ENCODE measurements at places on chromosomes 2 and 18.

DNA sequence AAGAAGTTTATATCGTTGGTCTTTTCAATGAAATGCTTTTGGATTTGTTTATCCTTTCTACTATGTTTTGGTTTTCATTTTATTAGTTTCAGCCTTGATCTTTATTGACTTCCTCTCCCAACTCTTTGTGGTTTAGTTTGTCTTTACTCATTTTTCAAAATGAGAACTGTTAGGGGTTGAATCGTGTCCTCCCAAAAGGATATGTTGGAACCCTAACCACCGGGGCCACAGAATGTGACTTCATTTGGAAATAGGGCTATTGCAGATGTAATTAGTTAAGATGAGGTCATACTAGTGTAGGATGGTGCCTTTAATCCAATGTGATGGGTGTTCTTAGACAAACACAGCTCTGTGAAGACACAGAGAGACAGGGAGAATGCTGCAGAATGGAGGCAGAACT lies 60.4 kb upstream of the IL1R2 start:
- DNase-seq = no peak

DNA sequence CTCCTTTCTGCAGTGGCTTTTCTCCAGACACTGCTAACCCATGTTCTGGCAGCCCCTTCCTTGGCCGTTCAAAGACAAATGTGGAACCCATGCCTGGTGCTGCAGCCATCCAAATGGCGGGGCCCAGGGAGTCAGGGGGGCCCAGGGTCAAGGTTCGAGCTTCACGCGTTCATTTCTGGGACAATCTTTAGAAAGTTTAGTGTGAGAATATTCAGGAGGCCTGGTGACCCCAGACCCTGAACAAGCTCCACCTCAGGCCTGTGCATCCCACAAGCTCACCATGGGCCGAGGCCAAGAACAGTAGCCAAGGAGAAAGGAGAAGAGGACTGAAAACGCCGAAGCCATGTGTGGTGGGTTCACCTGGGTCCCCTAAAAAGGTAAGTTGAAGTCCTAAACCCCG lies 54.4 kb downstream of the ANKMY1 start:
- DNase-seq = no peak

- no peak for DNase-seq
These were observed 105.8 kb upstream of the UGP2 start for GRCh38 chr2:63735931-63736330.

DNA sequence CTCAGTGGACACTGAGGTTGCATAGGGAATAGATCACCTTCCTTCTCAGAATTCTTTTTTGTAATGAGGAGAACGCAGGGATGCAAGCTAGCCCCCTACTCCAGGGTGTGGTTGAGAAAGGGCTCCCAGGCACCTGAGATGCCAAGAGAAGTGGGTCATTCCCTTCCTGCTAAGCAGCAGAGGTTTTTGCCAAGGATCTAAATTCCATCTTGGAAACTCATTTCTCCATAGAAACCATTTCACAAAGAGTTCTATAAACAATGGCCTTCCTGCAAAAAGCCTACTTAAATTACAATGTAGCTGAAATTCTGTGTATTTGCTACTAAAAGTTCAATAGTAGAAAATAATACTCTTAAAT lies 3.7 kb upstream of the PPP3R1 start:
- DNase-seq = no peak

DNA sequence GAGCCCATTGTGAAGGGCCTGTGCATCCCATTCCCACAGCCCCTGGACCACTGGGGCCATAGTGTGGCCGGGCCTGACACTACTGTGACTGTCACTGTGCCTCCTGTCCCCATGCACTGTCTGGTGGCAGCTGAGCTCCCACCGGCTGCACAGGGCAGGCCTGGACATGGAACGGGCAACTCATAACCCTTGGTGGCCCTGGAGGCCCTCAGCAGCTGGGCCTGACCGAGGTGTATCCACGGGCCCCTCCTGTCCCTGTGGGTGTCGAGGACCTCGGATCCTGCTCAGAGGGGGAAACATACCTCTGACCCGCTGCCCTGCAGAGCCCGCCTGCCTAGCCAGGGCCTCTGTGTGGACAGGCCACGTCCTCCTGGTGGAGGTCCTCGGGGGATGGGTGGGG lies 7.8 kb upstream of the GAL3ST2 start:
- no peak for DNase-seq

DNA sequence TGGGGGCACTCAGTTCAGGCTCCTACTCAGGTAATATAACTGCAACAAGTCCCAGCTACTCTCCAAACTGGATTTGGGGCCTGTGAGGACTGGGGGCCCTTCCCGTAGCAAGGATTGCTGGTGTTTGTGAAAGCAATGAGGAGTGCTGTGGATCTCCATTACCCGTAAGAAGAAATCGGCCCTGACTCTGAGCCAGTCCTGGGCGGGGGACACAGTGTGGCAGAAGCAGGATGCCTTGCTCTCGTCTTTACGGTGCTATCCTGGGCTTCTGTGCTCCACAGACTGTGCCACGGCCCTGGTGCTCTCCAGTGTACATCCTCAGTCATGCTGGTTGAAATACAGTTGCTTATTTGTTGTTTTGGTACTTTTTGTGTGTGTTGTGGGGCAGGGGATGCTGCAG lies 172.9 kb downstream of the NDUFA10 start:
- DNase-seq = no peak

GRCh38 chr2:15652801-15653200 lies 61.1 kb downstream of the DDX1 start:
- DNase-seq = no peak

DNA sequence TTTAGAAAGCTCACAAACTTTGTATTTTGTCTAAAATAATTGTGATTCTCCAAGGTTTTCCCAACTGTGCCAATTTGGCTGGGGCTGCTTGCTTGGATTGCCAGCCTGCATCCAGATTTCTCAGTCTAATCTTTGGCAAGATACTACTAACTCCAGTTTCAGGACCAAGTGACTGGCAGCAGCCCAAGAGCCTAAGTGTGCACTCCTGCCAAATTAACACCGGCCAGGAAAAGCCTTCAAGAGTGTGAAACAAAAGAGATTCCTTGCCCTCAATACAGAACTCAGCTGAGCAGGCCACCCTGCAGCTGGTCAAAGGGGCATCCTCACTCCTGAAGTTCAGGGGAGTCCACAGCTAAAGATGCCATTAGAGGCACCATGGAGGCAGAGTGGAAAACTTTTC lies 589.0 kb upstream of the ACVR2A start:
- no peak for DNase-seq

DNA sequence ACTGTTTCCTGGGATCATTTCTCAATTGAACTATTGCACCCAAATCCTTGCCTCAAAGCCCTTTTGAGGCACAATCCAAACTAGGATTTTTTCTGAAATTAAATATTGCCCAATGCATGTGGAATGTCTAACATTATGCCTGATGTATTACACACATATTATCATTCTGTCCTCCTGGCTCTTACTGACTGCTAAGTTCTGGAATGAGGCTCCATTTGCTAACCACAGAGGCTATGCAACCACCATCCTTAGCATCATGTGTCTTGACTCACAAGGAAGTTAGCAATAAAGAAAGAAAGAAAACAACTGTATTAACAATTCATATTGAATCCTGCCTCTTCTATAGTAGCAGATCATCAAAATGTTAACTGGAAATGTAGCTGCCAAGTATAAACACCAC lies 1142.7 kb downstream of the CNTNAP5 start:
- no peak for DNase-seq

DNA sequence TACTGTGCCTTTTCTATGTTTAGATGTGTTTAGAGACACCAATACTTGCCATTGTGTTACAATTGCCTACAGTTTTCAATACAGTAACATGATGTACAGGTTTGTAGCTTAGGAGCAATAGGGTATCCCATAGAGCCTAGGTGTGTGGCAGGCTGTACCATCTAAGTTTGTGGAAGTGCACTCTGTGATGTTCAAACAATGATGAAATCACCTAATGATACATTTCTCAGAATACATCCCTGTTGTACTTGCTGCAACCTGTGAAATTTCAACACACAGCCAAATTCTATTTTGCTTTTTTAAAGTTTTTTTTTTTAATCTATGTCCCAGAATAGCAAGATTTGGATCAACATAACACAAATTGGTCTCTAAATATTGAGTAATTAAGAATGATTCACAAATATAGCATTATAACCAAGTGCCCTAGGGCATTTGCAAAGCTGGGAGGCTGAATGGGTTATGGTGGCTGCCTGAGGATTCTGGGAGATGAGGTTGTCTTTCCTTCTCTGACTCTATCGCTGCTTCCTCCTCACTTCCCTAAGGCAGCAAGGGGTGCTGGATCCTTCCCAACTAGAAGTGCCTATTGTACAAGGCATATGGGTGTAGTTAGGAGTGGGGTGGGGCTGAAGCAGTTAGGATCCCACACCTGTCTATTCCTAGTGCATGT lies 78.3 kb downstream of the SKA1 start:
- DNase-seq = no peak

GRCh38 chr18:31950583-31950982 lies 7.7 kb upstream of the TRAPPC8 start:
- no peak for DNase-seq

DNA sequence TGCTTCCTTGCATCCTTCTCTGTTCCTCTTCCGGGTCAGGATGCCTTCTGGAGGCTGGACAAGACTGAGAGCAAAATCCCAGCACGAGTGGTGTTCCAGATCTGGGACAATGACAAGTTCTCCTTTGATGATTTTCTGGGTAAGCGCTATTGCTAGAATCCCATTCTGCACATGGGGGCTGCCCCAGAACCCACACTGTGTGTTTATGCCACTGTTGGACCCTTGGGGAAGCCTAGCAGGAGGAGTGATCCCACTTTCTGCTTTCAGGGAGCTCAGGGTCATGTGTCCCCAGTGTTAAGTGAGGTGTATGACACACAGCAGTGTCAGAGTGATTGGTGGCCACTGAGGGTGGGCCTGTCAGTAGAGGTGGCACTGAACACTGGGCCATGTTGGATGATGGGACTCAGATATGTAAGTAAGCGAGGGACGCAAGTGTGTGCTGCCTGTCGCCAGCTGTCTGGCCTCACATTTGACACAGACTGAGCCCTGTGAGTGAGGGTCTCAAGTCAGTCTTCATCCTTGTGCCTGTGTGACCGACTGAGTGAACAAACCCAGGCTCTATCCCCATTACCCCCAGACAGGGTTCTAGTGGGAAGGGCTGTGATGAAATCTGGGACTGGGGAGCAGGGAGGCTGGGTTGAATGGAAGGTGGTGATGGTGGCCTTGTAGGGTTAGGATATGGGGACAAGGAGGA lies 220.9 kb downstream of the DYSF start:
- no peak for DNase-seq

- no peak for DNase-seq
These were observed 38.4 kb downstream of the EPAS1 start for GRCh38 chr2:46335391-46336282.

DNA sequence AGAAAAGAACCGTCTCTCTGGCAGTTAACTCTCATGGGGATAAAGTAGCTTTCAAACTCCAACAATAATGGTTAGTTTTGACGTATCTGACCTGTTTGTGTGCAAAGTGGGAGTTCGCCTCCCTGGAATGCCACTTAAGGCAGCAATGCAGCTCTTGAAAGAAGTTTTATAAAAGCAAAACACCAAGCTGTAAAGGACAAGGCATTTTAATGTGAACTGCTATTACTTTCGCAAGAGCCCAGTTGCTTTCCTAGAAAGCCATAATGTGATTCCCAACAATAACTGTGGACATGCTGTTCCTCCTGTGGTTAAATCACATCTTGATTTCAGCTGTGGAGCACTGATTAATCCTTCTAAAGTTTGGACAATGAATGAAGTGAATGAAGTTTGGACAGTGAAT lies 303.7 kb downstream of the PTPRM start:
- no peak for DNase-seq

DNA sequence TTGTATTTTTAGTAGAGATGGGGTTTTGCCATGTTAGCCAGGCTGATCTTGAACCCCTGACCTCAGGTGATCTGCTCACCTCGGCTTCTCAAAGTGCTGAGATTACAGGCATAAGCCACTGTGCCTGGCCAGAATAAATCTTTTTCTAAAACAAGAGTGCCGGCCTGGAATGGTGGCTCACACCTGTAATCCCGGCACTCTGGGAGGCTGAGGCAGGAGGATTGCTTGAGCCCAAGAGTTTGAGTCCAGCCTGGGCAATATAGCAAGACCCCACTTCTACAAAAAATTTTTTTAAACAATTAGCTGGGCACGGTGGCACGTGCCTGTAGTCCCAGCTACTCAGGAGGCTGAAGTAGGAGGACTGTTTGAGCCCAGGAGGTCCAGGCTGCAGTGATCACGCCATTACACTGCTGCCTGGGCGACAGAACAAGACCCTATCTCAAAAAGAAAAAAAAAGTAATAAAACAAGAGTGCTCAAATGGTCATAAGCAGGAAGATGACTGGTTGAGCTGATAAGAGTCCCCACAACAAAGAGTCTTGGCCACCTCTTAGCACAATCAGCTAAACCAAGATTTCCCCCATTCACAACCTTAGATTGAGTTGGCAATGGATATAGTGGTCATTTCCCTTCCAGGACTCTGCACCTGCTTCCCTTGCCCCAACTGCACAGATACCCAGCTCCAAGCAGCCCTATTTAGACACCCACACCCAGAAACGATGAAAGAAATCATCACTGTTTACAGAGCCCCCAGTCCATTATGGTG lies 5.8 kb upstream of the UCN start:
- no peak for DNase-seq

GRCh38 chr2:113981404-113982134 lies 91.7 kb downstream of the ACTR3 start:
- DNase-seq = no peak

GRCh38 chr2:83022631-83023210 lies 1436.4 kb downstream of the SUCLG1 start:
- no peak for DNase-seq

DNA sequence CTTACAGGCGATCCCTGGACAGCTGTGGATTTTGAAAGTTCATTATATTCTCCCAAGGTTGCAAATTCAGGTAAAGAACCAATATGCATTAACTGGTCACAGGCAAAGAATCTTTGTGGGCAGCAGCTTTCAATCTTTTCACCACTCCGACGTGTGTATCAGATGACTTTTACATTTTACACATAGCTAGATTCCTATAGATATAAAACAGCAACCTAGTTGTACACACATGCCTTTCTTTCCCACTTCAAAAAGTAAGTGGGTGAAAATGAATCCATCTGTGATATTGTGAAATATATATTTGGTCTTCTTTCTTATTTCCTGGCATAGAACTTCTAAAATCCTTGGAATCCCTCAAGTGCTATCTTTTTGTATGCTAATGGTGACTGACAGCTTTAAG lies 72.5 kb downstream of the SCG2 start:
- DNase-seq = no peak

DNA sequence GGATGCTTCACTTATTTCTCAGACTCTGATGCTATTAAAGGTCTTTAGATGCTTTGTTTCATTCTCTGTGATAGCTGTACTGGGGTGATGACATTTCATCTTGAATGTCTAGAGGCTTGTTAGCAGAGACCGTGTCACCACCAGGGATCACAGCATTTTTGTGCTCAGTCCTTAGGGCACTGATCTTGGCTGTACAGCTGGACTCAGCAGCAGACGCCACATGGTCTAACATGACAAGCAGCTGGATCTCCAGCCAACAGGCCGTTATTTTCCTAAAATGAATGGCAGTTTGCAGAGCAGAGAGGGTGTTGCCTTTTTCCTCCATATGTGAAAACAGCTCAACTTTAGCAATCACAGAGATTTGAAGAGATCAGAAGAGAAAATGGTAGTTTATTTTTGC lies 491.8 kb downstream of the CDH2 start:
- DNase-seq = no peak

- DNase-seq = no peak
These were observed 23.2 kb upstream of the SLC35F6 start for GRCh38 chr2:26740890-26741302.

GRCh38 chr2:141767691-141768090 lies 363.1 kb downstream of the LRP1B start:
- DNase-seq = no peak

GRCh38 chr2:128008074-128008672 lies 19.7 kb downstream of the SAP130 start:
- no peak for DNase-seq

- DNase-seq = no peak
These were observed 299.5 kb downstream of the ARHGAP15 start for GRCh38 chr2:143428700-143429099.
